SW 1271 (cell line): ENCODE measurements at places on chromosomes 5 and 9.

DNA sequence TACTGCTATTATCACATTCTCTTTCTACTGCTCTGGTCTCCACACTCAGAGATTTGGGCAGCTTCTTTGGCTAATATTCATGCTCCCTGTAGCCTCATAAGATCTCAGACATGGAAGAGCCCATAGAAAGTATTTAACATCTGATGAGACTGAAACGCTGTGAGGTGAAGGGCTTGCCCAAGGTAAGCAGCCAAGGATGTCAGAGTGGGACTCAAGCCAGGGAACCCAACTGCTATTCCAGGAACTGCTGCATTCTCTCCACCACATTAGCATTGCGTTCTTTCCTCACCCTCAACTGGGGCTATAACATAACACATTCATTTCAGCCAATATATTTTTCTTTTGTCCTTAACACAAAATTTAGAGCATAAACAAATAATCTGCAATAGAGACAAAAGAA is 3.8 kb downstream of the ADRB2 start:
- DNase-seq = no peak

DNA sequence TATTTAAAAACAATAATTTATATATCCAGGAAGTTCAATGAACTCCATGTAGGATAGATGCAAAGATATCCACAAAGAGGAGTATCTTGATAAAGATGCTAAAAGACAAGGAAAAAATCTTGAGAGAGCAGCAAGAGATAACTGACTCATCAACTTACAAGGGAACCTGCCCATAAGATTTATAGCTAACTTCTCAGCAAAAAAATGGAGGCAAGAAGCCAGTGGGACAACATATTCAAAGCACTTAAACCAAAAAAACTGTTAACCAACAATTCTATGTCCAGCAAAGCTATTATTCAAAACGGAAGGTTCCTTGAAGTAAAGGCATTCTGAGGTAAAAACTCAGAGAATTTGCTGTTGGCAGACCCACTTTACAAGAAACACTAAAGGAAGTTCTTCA is 20.3 kb downstream of the RABGAP1 start:
- no peak for DNase-seq

DNA sequence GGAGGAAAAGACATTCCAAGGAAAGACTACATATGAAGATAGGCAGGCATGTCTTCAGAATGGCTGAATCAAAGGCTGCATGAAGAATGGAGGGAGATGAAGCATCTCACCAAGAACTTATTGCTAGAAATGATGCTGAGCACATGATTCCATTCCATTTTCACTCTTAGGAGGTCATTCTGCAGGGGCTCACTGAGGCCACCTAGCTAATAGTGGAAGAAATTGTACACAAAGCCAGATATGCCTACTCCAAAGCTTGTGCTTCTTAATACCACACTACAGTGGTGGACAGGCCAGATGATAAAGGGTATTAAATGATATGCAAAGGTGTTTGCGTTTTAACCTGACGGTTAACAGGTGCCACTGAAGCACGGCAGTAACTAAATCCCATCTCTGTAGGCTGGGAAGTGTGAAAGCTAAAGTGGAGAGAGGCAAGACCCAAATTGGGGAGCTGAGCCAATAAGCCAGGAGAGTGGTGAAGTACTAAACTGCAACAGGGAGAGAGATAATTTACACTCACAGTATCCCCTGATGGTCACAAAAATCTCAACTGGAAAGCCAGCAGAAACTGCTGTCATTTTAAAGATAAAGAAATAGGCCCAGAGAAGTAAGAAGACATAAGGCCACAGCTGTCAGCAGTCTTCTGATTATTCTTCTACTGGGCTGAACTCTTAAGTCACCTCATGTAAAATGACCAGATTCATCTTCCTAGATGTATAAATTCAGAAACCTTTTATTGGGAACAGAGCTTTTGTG is 14.6 kb downstream of the NDUFA8 start:
- no peak for DNase-seq

DNA sequence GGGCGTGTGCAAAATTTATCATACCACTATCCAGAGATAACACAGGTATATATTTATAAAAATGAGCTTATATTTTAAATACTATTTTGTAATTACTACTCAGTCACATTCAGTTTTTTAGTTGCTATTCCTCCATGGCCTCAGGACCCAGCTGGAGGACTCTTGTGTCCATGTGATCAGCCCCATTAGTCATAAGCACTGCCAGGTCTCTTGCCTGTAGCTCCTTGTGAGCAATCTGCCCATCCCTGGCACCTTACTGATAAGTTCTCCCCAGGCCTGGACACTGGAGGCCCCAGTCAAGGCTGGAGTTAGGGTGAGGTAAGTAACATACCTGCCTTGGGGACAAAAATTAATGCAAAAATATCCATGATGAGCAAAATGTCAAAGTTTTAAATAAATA is 29.5 kb upstream of the ADRB2 start:
- no peak for DNase-seq

DNA sequence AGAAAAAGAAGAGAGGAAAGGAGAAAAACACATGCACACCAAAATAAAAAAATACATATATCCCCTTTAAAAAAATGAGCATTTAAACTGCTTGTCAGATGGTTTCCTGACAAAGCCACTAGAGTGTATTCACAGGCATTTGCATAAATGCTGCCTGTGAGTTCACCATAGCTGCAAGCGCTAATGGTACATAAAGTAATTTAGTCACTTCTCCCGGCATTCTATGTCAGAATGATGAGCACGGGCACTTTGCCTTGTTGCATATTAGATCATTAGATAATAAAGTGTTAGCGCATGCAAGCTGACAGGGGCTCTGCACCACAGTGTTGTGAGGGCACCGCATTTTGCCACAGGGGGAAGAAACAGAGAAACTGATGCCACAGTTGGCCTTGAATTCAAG is 280.6 kb downstream of the EBF1 start:
- no peak for DNase-seq

- no peak for DNase-seq
These were observed 608 bp downstream of the ENTR1 start for GRCh38 chr9:136409557-136410455.

GRCh38 chr9:96567203-96567700 is 52.4 kb downstream of the CDC14B start:
- no peak for DNase-seq

DNA sequence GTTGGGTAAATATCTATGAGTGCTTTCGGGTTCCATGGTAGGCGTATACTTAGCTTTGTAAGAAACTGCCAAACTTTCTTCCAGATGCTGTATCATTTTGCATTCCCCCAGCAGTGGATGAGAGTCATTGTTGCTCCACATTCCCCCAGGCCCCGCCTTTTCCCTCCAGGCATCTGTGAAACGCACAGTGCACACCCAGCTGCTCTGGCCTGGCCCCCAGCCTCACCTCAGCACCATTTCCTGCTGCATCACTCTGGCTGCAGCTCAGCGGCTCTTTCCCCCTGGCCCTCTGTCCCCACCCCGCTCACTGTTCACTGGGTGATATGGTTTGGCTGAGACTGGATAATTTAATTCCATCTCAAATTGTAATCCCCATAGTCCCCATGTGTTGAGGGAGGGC is 76.6 kb upstream of the SPTLC1 start:
- no peak for DNase-seq

DNA sequence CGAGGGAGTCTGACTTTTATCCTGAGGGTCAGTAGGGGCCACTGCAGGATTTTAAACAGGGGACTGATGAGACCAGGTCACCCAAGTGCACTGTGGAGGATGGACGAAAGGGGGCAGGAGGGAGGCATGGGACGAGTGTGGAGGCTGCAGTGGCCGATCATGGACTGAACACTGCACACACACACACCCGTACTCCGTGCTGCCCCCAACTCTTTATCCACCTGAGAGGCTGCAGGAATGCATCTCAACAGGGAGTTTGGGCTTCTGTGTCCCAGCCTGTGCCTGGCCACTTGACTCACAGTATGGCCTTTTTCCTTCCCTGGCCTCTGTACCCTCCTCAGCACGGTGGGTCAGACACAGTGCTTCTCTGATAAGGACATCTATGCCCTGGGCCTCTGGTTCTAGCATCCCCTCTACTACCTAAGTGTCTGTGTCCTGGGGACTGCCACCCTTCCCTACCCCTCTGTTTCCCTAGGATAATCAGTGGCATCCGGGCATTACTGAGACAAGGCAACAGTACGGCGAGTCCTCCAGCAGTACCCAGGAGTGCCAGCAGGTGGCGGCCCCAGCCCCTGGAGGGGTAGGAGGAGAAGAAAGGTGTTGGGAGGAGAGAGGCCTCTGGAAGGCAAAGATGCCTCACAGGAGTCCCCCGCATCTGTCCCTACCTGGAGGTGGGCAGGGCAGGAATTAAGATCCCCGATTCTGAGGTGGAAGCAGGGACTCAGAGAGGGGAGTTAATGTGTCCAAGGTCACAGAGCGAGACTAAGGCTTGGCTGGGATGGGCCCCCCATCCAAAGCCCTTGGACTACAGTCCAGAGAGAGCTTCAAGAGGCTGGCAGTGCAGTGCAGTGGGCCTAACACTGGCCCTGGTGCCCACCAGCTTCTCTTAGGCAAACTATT is 5.1 kb upstream of the CDX1 start:
- DNase-seq = peak; percentile 74

DNA sequence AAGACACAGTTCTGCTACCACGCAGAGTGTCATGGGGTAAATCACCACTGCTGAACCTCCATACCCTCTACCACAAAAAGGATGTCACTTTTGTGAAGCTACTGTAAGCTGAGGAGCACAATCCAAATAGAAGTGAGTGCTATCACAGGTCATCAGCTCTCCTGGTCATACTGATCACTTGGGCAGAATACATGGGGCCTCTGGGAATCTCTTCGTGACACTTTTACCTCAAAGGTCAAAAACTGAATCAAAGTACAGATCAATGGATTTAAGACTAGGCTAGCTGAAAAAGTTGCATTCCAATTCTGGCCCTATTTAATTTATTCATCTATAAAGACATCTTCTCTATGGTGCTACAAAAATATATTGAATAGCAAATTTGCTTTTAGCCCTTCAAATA is 115.5 kb downstream of the MPDZ start:
- no peak for DNase-seq

- no peak for DNase-seq
These were observed 8.9 kb upstream of the RPL26L1 start for GRCh38 chr5:172950176-172950965.

DNA sequence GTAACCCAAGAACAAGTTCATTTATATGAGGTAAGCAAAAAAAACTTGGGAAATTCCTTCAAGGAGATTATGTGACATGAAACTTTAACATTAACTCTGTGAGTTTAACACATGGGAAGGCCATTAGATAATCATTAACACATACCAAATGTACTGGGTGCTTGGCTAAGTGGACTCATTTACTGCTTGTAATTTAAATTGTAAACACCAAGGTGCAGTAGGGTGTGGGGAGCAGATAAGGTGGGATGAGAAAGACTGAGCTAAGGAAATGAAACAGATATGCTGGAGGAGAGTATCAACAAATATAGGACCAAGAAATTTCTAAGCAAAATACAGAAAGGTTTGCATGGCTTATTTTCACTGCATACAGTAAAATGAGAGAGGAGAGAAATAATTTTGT is 2384.8 kb upstream of the ACO1 start:
- no peak for DNase-seq

DNA sequence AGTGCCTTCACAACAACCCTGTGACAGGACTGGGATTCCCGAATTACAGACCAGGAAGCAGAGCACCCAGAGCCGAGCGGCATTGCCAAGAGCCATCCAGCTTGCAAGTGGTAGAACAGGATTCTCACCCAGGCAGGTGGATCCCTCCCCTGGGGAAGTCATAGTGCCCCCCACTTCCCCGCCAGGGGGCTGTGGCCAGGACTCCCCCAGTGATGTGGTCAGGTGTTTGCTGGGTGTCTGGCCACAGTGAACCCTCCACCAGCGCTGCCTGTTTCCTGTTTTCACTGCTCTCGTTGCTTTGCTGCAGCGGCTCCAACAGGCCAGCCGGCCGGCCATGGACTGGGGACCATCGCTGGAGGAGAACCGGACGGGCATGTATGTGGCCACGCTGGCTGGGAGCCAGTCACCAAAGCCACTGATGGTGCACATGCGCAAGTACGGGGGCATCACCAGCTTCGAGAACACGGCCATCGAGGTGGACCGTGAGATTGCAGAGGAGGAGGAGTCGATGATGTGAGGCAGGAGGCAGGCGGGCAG is 19.3 kb downstream of the SLC6A7 start:
- DNase-seq = no peak

DNA sequence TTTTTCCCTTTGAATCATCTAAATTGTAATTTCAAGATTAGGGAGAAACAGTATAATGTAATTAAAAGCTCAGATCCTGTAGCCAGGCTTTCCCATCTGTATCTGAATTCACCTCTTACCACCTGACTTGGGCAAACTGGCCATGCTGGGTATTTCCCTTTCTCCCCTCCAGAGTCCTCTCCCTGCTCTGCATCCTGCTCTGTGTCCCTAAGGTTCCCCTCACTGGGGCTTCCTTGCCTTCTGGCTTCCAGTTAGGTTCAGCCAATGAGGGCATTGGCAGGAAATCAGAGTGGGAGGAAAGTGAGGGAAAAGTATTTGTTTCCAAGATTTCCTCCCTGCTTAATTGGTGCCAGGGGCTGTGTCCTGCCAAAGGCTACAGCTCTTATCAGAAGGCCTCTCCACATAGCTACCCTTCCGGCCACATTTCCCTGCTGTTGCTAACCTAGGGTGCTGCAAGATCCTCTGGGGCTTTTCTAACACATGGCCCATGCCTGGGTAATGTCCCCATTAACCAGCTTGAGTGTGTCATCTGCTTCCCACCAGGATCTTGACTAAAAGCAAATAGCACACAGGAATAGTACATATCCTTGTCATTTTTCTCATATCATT is 51.0 kb upstream of the MPDZ start:
- no peak for DNase-seq

DNA sequence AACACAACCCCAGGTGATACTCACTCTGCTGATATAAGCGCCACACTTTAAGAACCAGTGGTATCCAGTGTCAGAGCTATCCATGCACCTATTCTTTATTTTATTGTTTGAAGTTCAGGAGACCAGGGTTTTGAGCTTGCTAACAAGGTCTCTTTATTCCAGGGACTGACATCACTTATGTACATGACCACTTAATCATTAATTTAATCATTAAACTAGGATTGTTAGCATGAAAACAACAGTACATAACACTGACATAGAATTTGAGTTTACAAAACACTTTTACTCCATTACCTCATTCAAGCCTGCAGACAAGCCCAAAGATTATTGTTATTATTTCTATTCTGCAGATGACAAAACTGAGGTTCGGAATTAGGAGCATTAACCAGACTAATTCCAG is 151.4 kb upstream of the IQGAP2 start:
- no peak for DNase-seq

- no peak for DNase-seq
These were observed 8.6 kb downstream of the SEPTIN8 start for GRCh38 chr5:132768485-132768868.

- no peak for DNase-seq
These were observed 62.1 kb downstream of the MTAP start for GRCh38 chr9:21864505-21864904.
